Activated T-helper 2 cell treated with anti-CD3 and anti-CD28 coated beads, Interferon-gamma antibody, Interleukin-2, Interleukin-4, amounts not matched to agents 10 μg/mL and 5 μg/mL and 100 μg/mL, durations not matched to agents 14 hours and 24 hours and 36 hours (primary cell): ENCODE measurements at places on chromosomes 2 and 18. TPM values are rescaled to one million over a fixed set of nuclear protein-coding genes. Genes with fewer than 3 reads are reported as not detected.
A peak's percentile ranks its signal among the peaks of the same experiment; 100 is the strongest.

- no peak for DNase-seq
- no peak overlapping the region for H3K4me3 ChIP-seq
- H3K36me3 ChIP-seq: no peaks in the 10 kb centered on the region
- peaks cover 14% of the 10 kb centered on the region for H3K27me3 ChIP-seq
Observed at GRCh38 chr2:191857259-191857805, 10.4 kb upstream of the CAVIN2 start.

LIPG gene
- 0.53 and 0.59 TPM in 2 replicates for total RNA-seq

- no peak for DNase-seq
- no peak overlapping the region for H3K27ac ChIP-seq
- H3K27me3 ChIP-seq: peaks cover 2% of the 10 kb centered on the region
- no peak overlapping the region for H3K4me3 ChIP-seq
Observed at GRCh38 chr2:191968120-191968519, 121.2 kb upstream of the CAVIN2 start.

- peaks cover 71% of the 10 kb centered on the region for H3K4me1 ChIP-seq
- no peak overlapping the region for H3K4me3 ChIP-seq
- H3K27me3 ChIP-seq: no peaks in the 10 kb centered on the region
- peaks cover 52% of the 10 kb centered on the region for H3K36me3 ChIP-seq
- DNase-seq: no peak
Observed at GRCh38 chr2:224954980-224955379, 87.3 kb downstream of the DOCK10 start.

GRCh38 chr2:28624436-28624792, 127.2 kb upstream of the PPP1CB start:
- peak overlapping the region; percentile 67 for H3K4me3 ChIP-seq
- H3K4me1 ChIP-seq: peaks cover 81% of the 10 kb centered on the region
- no peaks in the 10 kb centered on the region for H3K36me3 ChIP-seq
- peak overlapping the region; percentile 94 for H3K27ac ChIP-seq
- no peaks in the 10 kb centered on the region for H3K27me3 ChIP-seq
- DNase-seq: no peak
